Hematopoietic multipotent progenitor cell treated with erythropoietin and hydrocortisone succinate and interleukin-3 and kit ligand, for 6 days (in vitro differentiated cells): ENCODE measurements at places on chromosomes 12 and 14.
A peak's percentile ranks its signal among the peaks of the same experiment; 100 is the strongest.

GRCh38 chr12:115325858-115326257, 641.9 kb upstream of the TBX3 start:
- no peak for DNase-seq

DNA sequence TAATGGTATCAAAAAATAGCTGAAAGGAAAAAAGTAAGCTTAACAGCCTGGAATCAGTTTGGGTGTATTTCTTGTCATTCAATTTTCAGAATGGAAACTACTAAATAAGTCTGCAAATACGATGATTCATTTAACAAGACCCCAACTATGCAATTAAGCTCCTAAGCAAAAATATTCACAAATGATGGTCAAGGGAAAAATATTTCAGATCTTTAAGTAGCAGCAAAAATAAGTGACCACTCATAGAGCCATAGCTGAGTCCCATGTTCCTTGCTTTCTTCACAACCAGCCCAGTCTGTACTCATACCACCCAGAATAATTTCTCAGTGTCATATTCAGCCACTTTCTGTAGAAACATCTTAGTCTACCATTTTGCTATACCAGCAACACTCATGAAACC, 185.4 kb downstream of the PPM1H start:
- DNase-seq, result no peak

- DNase-seq, result no peak
Observed at GRCh38 chr14:51370758-51371386, 130.8 kb downstream of the TMX1 start.

DNA sequence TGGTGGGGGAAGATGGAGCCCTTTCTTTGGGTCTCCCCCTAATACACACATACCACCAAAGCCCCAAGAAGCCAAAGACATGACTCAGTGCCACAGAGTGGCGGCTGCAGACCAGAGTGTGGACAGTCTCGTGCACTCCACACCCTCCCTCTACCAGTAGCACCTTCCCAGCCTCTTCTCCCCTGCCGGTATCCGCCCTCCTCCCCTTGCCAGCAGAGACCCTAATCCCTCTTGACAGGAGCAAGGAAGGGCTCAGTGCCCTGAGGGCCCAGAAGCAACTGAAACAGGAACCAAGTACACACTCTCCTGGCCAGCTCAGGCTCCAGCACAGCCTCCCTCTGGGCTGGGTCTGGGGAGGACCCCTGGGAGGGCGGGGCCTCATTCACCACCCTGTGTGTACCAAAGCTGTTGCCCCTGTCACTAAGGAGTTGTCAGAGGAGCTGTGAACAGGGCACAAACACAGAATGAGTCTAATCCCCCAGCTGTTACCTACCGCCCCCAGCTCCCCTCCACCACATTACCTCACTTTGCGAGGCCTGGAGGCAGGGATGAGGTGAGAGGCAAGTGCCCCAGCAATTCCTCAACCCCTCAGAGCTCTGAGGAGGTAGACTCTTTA, 8.2 kb downstream of the SPRYD3 start:
- DNase-seq, result no peak

- no peak for DNase-seq
Observed at GRCh38 chr12:65999564-66000280, 130.8 kb downstream of the LLPH start.

DNA sequence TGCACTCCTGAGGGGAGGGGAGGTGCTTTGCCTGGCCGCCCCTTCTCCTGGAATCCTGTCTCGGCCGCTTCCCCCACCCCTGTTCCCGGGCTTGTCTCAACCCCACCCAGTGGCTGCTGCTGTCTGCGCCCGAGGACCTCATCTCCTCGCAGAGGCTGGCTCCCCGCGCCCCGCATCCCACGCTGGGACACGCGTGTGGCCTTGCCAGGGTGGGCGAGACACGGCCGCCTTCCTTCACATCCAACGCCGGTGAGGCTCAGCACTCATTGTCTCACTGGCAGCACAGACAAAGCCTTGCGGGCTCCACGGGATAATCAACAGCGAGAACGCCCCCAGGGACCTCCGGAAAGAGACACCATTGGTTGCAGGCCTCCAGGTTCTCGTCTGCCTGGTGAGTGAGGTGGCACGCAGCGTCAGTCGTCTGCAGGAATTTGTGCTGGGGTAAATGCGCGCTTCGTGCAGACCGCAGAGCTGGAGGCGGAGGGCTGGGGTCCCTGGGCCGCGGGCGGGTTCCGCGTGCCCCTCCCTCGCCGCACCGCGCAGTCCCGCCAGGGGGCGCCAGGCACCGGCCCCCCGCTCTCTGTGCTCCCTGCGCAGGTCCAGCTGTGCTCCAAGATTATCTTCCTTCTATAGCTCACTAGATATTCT, 26.8 kb downstream of the CCDC177 start:
- DNase-seq, result peak; percentile 39

- DNase-seq, result no peak
Observed at GRCh38 chr14:94816113-94816512, 46.2 kb upstream of the GSC start.

DNA sequence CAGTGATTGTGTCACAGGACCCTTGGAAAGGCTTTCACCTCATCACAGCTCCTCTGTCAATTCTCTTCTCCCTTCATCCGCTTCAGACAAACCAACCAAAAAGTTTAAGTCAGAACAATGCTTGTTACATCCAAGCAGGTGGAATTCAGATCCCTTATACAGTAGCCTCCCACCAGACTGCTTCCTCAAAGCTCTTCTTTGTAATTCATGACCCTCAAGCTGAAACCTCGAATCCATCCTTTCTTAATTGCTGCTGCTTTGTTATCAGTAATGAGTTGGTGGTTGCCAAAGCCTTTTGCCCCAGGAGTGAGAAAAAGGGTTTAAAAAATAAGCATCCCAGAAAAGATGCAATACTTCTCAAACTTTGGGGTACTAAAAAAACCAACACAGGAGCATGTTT, 9.5 kb downstream of the BEST3 start:
- DNase-seq, result no peak

DNA sequence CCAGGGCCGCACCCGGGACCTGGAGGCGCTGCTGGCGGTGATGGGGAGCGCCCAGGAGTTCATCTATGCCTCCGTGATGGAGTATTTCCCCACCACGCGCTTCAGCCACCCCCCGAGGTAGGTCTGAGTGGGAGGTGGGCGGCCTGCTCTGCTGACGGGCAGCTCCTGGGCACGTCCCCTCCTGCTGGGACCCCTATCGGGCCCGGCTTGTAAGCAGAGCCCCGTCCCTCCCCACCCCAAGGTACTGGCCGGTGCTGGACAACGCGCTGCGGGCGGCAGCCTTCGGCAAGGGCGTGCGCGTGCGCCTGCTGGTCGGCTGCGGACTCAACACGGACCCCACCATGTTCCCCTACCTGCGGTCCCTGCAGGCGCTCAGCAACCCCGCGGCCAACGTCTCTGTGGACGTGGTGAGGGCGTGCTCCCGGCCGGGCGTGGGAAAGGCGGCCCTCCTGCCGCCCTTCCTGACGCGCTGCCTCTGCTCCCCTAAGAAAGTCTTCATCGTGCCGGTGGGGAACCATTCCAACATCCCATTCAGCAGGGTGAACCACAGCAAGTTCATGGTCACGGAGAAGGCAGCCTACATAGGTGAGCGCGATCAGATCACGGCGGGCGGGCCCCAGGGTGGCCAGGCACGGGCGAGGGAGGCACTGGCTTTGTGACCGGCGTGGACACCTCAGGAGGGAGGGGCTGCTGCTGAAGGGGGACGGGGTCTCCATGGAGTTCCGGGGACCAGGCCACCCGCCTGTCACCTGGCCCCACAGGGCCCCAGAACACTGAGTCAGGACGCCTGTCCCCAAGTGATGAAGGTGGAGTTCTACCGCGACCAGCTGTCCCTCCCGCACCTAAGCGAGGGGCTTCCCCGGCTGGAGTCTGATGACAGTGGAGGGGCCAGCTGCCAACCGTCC, 7.3 kb downstream of the PLD4 start:
- no peak for DNase-seq

- DNase-seq, result no peak
Observed at GRCh38 chr12:123223241-123223668, 9.7 kb downstream of the MPHOSPH9 start.

GRCh38 chr12:93032758-93033157, 103.7 kb upstream of the EEA1 start:
- DNase-seq, result no peak
